Chondrocyte (in vitro differentiated cells): ENCODE measurements at places on chromosomes 1 and 21. TPM values are rescaled to one million over a fixed set of nuclear protein-coding genes. Genes with fewer than 3 reads are reported as not detected.
A peak's percentile ranks its signal among the peaks of the same experiment; 100 is the strongest.

DNA sequence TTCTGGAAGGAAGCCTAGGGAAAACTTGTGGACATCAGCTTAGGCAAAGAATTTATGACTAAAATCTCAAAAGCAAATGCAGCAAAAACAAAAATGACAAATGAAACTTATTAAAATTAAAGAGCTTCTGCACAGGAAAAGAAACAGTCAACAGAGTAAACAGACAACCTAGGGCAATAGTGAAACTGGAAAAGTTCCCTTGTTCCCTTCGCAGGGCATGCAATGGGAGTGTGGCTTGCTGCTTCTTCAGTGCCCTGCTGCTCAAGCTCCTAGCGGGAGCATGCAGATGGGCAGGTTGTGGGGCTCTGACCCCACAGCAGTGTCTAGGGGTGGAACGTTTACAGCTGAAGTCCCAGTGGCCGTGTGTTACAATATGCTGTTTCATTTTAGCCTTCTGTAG lies 1797.4 kb downstream of the NCAM2 start:
- no peak for DNase-seq

DNA sequence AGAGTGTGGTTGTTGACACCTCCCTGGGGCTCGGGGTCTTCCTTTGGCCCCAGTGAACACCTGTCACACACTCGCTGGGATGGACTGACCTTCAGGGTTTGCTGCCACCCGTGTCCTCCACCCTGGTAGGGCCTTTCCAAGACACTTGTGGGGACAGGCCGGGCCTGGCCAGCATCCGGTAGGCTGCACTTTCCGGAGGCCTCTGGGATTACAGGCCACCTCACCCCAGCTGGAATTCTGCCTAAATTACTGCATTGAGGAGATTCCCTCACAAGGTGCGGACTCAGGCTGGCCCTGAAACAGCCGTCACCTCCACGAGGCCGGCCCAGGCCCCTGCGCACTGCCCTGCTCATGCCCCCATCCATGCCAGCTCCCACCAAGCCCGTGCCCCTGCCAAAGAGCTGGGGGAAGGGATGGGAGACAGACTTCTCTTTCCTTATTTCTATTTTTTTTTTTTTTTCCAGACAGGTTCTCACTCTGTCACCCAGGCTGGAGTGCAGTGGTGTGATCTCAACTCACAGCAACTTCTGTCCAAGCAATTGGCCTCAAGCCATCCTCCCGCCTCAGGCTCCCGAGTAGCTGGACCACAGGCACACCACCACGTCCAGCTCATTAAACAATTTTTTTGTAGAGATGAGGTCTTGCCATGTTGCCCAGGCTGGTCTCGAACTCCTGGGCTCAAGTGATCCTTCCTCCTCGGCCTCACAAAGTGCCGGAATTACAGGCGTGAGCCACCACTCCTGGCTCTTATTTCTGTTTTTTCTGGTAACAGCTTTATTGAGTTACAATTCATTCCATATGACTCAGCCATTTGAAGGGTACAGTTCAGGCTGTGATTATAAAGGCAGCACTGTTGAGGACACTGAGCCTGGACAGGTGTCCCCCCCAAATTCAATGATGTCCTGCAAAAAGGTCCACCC lies 11.3 kb downstream of the CSTB start:
- DNase-seq = no peak

DNA sequence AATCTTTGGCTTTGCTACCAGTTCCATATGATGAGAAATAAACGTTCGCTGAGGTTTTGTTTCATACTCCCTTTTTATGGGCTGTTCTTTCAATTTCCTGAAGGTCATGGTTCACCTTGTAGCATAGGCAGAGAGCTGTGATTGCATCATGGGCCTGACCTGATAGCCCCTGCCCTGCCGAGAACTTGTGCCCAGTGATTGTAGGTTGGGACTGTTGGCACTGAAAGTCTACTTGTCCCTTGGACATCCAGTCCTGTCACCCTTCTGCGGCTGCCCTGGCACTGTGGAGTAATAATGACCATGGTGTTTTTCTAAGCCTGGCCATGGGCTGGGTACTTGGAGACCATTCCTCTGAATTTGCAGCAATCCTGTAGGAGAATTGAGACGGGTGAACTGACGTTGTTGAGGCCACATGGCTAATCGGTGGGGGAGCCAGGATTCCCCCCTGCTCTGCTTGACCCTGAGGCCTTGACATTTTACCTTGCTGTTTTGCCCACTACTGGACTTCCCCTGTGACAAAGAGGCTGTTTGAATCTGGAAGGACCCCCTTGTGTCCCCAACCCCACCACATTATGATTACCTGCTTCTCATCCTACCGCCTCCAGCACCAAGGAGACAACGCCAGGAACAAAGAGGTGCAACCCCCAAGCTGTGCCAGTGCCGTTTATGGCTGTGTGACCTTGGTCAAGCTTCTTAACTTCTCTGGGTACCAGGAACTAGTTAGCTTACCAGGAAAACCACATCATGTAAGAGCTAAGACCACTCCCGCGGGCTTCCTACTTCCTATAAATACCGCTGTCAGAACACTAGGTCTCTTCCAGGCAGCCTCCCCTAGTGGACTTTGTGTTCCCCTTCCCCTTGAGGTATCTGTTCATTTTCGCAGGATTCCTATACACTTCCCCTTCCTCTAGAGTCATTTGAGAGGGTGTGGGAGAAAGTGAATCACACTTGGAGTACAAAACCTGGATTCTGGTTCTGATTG lies 23.4 kb downstream of the SESN2 start:
- DNase-seq = no peak

DNA sequence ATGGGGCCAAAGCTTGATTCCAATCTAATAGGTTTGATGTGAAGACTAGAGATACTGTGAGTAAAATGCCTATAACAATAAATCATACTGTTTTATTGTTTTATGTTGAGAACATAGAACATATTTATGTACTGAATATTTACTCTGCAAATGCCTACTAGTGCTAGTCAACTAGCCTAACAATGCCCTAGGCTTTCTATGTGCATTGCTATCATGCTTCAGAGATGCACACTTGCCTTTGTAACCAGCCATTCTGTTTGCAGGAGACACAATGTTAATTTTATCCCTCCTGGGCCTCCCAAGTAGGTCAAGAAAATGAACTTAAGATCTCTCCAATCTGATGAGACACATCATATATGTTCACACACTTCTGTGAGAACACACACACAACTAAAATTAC lies 530.8 kb upstream of the BEND5 start:
- no peak for DNase-seq

- DNase-seq = no peak
Measured at GRCh38 chr1:240099329-240099728, 7.6 kb downstream of the FMN2 start.

DNA sequence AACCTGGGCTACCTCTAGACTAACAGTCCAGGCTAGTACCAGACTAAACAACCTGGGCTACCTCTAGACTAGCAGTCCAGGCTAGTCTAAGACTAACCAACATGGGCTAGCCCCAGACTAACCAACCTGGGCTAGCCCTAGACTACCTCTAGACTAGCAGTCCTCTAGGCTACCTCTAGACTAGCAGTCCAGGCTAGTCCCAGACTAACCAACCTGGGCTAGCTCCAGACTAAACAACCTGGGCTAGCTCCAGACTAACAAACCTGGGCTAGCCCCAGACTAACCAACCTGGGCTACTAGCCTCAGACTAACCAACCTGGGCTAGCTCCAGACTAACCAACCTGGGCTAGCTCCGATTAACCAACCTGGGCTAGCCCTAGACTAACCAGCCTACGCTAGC lies 2.0 kb downstream of the TFF2 start:
- no peak for DNase-seq

DNA sequence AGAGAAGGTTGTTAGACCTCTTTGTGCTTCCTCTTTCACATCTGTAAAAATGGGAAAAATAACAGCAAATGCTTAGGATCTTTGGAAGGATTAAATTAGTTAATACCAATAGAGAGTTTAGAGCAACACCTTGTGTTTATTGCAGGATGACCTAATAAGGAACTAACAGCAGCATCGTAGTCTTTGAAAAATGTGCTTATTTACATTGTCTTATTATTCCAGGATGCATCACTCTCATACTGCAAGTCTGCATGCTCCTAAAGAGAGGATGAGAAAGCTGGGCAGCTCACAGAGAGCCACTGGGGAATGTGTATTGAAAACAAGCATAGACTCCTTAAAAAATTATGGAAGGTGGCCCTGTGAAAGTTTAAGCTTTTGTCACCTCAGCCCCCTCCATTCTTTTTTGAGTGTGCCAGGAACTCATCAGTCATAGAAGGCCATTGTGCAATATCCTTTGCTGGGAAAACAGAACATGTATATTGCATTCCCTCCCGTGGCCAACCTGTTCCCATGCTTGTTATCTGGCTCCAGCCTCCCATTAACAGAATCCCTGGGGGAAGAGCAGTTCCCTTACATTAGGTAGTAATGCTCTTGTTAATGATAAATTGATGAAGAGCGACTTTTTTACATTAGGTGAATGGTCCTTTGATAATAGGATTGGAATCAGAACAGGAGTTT lies 180.7 kb downstream of the ZNF326 start:
- no peak for DNase-seq

- peak; percentile 96 for DNase-seq
Measured at GRCh38 chr1:98661544-98662355, at the start of gene SNX7. Gene SNX7 (plus strand): TSS chr1:98661721. CDS start chr1:98661732, 11 bp downstream.

DNA sequence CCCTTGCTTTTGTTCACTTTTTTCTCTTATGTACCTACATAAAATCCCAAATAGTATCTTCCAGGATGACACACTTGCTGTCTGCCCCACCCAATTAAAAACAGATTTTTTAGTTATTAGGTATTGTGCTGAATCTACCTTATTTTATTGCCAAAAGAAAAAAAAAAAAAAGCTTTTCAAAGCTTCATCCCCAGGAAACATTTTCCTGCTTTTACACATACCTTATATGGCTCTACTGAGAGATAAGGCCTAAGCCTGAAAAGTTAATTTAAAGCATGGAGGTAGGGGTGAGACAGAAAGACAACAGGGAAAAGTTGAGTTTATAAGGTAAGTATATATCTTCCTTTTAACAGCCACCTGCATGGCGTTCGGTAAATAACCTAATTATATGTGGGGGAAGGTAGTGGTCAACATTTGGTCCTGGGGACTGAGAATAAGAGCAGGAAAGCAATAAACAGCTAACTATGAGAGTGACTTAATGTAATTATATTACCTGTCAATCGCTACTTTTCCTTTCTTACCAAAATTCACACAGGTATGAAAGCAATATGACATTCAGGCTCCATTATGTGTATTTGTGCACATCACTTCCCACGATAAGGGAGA lies 54.6 kb upstream of the BOLA1 start:
- no peak for DNase-seq

DNA sequence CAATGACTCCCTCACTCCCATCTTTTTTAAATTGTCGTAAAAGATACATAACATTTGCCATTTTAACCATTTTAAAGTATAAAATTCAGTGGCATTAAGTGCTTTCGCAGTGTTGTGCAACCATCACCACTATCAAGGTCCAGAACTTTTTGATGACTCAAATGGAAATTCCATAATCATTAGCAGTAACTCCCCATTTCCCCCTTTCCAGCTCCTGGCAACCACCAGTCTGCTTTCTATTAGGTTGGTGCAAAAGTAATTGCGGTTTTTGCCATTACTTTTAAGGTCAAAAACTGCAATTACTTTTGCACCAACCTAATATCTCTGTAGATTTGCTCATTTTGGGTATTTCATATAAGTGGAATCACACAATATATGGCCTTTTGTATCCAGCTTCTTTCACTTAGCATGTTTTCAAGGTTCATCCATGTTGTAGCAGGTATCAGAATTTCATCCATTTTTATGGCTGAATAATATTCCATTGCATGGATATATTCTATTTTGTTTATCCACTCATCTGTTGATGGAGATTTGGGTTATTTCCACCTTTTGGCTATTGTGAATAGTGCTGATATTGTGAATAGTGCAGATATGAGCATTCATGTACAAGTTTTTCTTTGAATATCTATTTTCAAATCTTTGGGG lies 159.7 kb downstream of the HIVEP3 start:
- no peak for DNase-seq

DNA sequence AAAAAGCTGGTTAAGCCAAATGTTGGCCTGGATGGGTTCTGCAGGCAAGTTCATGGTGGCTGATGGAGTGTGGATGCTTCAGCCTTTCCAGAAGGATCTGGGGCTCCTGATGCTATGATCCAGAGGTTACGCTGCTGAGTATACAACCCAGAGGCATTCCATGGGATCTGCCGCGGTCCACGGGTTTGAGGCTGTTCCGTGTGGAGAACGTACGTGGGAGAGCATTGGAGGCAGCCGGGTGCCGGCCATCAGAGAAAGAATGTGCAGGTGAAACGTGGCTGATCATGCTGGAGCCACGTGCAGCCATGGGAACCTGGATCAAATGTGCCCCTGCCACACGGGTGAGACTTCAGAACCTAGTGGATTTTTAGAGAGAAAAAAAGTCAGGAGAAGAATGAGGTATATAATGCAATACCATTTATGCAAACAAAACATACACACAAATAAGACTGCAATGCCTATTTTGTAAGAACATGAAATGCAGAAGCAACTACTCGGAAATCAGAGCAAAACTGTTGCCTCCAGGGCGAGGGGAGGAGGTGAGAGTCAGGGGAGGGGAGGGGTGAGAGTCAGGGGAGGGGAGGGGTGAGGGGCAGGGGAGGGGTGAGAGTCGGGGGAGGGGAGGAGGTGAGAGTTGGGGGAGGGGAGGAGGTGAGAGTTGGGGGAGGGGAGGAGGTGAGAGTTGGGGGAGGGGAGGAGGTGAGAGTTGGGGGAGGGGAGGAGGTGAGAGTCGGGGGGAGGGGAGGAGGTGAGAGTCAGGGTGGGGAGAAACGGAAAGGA lies 116.5 kb upstream of the C1orf174 start:
- DNase-seq = peak; percentile 81

DNA sequence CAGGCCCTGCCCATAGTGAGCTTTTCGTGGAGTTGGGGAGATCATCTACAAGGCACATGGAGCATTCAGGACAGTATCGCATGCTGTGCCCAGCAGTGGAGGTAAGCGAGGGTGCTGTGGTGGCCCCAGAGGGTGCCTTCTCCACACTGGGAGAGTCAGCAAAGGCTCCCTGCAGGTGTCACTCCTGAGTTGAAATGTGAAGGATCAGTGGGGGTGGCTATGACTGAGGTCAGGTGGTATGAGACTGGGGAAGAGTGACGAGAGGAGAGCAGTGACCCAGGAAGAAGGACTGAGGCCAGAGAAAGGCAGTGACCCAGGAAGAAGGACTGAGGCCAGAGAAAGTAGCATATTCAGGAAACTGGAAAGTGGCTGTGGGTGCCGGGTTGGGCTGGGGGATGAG lies 53.0 kb downstream of the SPAG17 start:
- DNase-seq = no peak

DNA sequence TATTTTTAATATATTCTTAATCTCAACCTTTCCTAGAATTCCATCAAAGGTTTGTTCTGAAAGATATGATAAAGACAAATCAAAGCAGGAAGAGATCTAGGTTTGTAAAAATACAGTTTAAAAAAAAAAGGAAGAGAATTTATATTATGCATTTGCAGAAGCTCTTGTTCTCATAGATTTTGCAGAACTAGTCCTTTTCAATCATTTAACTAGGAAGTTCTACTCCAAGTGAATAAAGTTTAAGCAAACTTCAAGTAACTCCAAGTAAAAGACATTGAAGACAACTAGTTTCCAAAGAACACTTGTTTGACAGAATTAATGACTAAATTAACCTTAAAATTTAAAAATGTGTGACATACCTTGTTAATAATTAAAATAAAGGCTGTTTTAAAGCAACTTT lies 55.9 kb downstream of the HNRNPR start:
- no peak for DNase-seq

The PLA2G2F gene
- not detected in 3 replicates for total RNA-seq

The OR6P1 gene
- not detected in 3 replicates for total RNA-seq

The ZDHHC18 gene
- total RNA-seq = 20.2 to 27.8 TPM (median 25.5 TPM) in 3 replicates

The DNM3 gene
- total RNA-seq = 11.7 to 23.7 TPM (median 12.4 TPM) in 3 replicates

The ADGRL2 gene
- 51.2 to 64.2 TPM (median 54.1 TPM) in 3 replicates for total RNA-seq

The PALMD gene
- 6.2 to 16.5 TPM (median 6.9 TPM) in 3 replicates for total RNA-seq
